Stimulated activated CD8-positive, alpha-beta memory T cell treated with anti-CD3 and anti-CD28 coated beads, Interleukin-4, amount 100 ng/mL, for 4 hours (primary cell): ENCODE measurements at places on chromosomes 6 and 20.

GRCh38 chr6:148980234-148980633, 233.4 kb downstream of the UST start:
- DNase-seq = no peak

DNA sequence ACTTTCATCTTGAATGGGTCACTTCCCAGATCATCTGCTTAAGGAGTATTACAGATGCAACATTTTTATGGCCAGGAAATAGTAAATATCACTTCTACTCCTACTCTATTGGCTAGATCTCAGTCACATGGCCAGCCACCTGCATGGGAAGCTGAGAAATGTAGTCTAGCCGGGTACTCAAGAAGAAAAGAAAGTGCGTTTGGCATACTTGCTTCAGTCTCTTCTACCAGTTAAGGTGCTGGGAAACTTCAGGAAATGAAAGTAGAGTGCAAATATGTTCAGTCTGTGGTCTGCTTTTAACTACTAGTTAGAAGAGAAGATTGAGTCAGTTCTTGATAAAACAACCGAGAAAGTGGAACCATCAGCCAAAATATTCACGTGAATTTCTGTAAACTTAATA, 129.2 kb downstream of the PDSS2 start:
- no peak for DNase-seq

GRCh38 chr6:166253281-166253681, 54.9 kb downstream of the PRR18 start:
- no peak for DNase-seq

GRCh38 chr6:67694127-67694526, 941.0 kb upstream of the ADGRB3 start:
- no peak for DNase-seq

- no peak for DNase-seq
Measured at GRCh38 chr20:63393566-63393965, 32.4 kb upstream of the CHRNA4 start.

GRCh38 chr6:150876598-150876997, 11.1 kb downstream of the MTHFD1L start:
- no peak for DNase-seq

DNA sequence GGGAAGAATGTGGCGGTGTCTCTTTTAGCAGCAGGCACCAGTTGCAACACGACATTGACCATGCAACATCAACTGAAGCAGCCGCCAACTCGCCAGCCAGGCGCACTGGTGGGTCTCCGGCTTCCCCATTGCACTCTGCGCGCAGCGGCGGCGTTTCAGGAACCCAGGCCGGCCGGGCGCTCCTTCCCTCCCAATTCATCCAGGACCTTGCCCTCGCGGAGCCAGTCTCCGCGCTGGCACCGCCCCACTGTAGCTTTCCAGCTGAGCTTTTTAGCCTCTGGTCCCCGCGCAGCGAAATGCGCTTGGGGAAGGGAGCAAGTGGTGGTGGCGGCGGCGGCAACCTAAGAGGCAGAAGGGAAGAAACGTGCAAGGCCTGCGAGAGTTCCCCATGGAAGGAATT, 297.9 kb upstream of the RIMS1 start:
- DNase-seq = no peak

DNA sequence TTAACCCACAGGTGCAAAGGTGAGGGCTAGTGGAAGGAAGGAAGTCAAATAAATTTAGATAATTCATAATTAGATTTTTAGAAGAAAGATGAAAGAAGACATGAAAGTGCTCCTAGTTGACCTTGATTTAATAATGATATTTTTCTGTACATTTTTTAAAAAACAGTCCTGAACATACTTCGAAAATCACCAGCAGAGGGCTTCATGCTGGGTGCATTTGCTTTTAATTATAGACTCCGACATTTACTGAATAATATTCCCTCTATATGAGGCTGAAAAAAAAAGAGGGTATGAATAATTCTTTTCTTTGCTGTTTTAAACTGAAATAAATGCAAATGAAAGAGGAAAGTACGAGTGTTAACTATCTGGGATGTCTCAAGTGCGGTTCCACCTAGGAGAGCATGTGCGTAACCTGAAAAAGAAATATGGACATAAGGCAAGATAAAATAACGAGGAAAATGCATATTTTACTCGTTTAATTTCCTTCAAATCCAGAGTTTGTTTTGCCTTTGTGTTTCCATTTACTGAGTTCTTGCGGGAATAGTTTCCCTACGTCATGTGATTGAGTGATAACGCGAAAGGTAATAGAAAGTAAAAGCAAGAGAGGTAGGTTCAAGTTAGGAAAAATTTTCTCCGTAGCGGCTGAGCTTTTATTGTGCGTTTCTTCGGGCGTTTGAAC, 3.1 kb upstream of the TFAP2B start:
- DNase-seq = no peak

- DNase-seq = no peak
Measured at GRCh38 chr6:105263685-105264610, 84.1 kb upstream of the POPDC3 start.

- no peak for DNase-seq
Measured at GRCh38 chr6:5753209-5753608, 253.5 kb downstream of the NRN1 start.

DNA sequence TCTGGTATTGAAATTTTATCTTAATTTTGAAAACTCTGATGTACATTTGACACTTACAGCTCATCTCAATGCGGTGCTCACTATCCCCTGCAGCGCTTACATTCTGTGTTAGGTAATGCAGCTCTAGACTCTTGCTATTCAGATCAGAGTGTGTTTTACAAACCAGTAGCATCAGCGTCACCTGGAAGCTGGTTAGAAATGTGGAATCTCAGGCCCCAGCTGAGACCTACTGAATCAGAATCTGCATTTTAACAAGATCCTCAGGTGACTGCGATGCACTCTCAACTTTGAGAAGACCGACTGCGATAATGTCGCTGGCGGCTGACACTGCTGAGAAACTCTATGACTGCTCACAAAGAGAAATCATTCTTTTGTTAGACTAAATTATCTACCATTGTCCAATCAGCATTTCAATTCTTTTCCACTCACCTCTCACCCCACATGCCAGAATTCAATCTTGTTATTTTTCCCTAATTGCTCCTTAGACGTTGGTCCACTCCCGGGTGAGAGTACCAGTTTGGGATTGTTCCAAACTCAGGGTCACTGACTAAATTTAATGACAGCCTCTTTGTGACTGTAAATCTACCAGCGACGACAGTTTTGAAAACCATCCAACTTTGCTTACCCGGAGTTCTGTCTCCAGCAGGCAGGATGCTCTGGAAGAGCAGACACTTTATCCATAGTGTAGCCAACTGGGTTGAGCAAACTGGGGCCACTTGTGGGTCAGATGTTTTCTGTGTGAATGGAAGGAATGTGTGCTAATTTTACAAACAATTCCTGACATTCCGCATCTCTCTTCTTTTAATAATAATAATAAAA, 140.1 kb upstream of the BTBD3 start:
- DNase-seq = no peak

DNA sequence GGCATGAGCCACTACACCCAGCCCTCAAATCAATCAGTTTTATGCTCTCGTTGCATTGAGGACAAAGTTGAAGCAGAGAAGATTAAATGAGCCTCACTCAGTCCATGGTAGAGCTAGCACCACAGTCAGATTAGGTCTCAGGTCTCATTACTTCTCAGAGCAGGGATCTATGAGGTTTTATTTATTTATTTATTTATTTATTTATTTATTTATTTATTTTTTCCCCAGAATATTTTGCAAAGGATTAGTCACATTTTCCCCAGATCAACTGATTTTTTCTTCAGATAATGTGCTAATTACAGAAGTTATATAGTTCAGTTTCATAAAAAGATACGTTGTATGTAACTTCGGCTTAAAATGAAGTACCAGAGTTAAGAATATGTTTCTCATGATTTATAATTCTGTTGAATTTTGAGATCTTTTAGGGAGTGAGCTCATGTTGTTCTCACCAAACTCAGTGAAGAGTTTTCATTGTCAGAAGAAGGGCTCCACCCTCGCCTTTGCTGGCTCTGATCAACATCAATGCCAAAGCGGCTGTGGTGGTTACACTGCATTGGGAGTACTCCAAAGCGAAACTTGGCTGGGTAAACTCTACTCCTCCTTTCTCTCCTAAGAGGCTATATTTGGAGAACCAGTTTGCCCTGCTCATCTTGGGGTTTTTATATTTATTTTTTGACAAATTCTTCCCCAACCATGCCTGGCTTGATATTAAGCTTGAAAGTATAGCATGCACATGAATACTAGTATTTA, 12.9 kb upstream of the ID4 start:
- no peak for DNase-seq

- DNase-seq = no peak
Measured at GRCh38 chr20:32752458-32753250, 9.4 kb upstream of the COMMD7 start.
